Keratinocyte (primary cell): ENCODE measurements at places on chromosomes 7 and 10. TPM values are rescaled to one million over a fixed set of nuclear protein-coding genes. Genes with fewer than 3 reads are reported as not detected.

DNA sequence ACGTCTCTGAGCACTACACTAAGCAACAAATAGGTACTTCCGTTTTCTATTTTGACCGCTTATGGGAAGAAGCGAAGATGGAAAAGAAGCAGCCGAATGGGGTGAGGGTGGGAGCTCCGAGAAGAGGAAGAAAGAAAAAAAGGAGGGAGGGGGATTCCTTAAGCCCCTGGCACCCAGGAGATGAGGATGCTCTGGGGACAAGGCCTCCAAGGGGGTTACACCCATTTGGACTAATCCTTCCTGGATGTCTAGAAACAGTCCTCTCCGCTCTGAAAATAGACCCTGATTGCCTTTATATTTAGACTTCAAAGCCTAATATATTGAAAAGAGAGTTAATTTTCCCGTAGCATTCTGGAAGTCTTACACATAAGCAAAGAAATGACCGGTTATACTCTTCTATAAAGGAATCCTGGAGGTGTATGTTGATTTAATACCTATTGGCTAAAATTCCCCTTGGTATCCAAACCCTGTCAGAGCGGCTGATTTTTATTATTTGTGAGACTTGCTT lies 676 bp upstream of the HTR7 start:
- DNase-seq = no peak

Gene TMEM139
- polyA plus RNA-seq = 20.9 to 25.1 TPM (median 22.3 TPM) in 3 replicates

- DNase-seq = no peak
Observed at GRCh38 chr7:83937930-83938329, 256.7 kb downstream of the SEMA3A start.

DNA sequence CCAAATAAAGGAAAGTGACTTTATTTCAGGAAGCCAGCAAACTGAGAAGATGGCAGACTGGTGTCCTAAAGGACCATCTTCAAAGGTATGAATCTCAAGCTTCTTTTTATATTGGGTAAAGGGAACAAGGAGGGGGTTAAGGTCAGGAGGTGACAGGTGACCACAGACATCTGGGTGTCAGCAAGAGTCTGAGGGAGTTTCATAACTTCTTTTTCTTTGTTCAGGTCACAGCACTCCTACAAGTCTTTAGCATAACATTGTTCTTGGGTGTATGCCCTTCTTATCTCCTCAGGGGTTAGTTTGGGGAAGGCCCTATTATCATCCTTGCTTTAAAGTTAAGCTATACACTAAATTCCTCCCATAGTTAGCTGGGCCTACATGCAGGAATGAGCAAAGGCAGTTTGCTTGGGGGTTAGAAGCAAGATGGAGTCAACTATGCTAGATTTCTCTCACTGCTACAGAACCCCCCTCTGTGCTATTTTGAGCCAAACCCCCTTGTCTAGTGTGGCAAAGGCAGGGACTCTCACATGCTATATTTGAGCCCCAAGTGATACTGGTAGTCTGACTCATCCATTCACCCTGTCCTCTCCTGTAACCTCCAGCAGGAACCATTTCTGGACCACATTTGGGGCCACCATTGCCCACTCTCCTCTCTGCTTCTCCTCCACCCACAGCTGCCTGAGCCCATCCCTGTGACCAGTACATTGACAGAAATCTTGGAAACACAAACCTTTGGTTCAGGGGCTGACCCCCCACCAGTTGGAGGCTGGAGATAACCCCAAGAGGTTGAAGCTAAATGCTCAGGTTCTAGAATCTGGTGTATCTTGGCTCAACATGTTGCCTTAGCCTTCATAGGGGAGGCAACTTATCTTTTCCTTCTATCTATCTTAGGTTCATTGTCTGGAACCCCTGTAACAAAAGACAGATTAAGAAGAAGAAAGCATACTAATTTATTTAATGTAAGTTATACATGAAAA lies 55.5 kb upstream of the LRGUK start:
- DNase-seq = no peak

Gene FXYD4
- polyA plus RNA-seq = not detected in 3 replicates

GRCh38 chr10:113895018-113895417 lies 40.6 kb downstream of the NHLRC2 start:
- DNase-seq = no peak

DNA sequence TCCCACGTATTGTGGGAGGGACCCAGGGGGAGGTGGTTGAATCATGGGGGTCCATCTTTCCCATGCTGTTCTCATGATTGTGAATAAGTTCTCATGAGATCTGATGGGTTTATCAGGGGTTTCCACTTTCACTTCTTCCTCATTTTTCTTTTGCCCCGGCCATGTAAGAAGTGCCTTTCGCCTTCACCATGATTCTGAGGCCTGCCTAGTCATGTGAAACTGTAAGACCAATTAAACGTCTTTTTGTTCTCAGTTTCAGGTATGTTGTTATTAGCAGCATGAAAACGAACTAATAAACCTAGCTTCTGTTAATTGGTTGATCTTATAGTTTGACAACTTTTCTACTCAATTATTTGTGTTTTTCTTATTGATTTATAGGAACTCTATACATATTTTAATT lies 206.3 kb downstream of the NXPH1 start:
- DNase-seq = no peak

DNA sequence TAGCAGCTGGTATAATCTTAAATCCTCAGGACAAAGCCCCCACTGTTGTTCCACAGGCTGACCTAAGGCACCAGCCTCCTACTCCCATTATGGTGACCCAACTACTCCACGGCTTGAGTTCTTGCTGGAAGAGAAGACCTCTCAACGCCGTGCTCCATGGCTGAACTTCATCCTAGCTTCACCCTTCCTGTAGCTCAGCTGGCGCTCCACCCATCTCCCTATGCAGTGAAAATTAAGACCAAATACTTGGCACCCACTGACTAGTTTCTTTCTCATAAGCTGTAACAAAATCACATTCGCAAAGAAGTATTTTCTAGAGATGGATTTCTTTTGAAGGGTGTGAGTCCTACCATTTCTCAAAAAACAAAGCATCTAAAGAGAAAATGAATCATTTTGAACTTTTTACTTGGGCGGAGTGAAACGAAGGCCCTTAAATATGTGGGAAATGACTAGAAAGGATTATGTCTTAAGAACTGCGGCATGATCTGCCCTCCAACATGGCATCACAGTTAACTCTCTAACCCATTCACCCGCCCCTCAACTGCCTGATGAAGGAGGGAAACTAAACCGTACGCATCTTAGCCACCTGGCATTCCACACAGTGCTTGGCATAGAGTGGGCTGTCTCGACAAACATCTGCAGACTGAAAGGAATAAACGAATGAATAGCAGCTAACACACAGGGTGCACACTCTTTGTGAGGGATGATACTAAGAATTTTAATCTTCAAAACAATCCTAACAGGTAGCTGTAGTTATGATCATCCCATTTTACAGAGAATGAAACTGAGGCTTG lies 32.7 kb downstream of the GFRA1 start:
- DNase-seq = no peak

Gene IKZF1
- polyA plus RNA-seq = not detected in 3 replicates

Gene PTPRN2
- polyA plus RNA-seq = not detected in 3 replicates

Gene NPFFR1
- polyA plus RNA-seq = not detected in 3 replicates
